Neural progenitor cell (in vitro differentiated cells): ENCODE measurements at places on chromosomes 12 and 14.

GRCh38 chr12:119728444-119728745 lies 60.5 kb downstream of the PRKAB1 start:
- H3K4me3 ChIP-seq, result no peak overlapping the region
- H3K27me3 ChIP-seq, result no peaks in the 10 kb centered on the region
- DNase-seq, result no peak
- H3K4me1 ChIP-seq, result no peaks in the 10 kb centered on the region

- H3K4me1 ChIP-seq, result no peaks in the 10 kb centered on the region
- no peaks in the 10 kb centered on the region for H3K27me3 ChIP-seq
- H3K36me3 ChIP-seq, result no peaks in the 10 kb centered on the region
These were observed 53.7 kb upstream of the PELI2 start for GRCh38 chr14:56064513-56064912.

DNA sequence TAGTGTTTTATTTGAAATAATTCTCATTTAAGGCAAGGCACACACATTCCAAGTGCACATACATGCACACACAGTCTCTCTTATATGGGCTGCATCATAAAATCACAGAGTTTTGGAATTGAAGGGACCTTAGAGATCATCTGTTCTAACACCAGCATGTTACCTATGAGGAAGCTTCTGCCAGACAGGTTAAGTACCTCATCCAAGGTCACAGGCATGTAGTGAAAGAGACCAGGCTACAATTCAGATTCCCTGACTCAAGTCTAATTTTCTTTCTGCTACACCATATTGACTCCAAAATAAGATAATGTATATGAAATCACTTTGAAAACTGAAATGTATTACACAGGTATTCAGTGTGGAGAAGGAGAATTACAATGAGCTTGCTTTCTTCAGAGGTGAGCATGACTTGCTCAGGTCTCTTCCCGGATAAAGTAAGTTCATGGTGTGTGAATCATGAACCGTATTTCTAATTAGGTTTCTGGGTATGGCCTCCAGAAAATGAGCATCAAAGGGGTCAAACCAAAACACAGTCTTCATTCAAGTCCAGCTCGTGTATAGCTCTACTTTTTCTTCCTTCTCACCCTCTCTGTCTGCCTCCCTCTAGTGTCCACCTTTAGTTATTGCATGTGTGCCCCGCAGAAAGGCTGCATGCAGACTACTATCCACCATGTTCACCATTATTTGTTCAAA lies 411.9 kb downstream of the FUT8 start:
- no peaks in the 10 kb centered on the region for H3K36me3 ChIP-seq
- H3K4me1 ChIP-seq, result peaks cover 43% of the 10 kb centered on the region
- no peak overlapping the region for H3K4me3 ChIP-seq
- peak; percentile 79 for DNase-seq

DNA sequence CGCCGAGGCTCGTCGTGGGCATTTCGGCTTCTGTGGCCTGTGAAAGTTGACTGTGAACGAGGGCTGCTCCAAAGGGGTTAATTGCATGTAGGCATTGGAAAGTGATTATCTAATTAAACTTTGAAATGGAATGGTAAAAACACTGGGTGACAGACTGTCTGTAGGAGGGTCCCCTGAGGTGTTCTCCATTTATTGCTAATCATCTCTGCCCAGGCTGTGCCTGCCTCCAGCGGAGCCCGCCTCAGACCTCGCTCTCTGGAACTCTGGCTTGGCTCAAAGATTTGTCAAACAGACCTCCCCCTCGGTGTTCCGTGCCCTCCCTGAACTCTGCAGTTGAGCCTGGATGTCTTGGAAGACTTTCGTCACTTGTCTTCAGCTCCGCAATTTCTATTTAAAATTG lies 50.2 kb upstream of the VRK1 start:
- H3K4me3 ChIP-seq, result no peak overlapping the region
- no peaks in the 10 kb centered on the region for H3K36me3 ChIP-seq
- H3K4me1 ChIP-seq, result no peaks in the 10 kb centered on the region
- DNase-seq, result no peak

DNA sequence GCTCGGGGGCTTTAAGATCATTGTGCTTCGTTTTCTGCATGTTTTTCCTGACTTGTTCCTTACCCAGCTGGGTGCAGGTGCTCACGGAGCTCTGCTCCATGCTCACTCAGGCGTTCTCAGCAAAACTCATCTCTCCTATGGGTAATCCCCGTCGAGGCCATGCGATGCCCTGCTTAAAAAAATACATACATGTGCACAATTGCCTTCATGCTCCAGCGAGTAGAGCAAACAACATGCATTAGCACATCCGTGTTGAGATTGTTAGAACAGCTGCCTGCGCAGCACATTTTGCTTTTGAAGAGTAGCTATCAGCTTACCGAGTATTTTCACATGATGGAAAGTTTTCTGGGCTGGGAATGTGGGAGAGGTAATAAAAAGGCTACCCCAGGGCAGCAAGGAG lies 16.2 kb downstream of the AACS start:
- no peaks in the 10 kb centered on the region for H3K4me1 ChIP-seq
- no peak for DNase-seq
- no peaks in the 10 kb centered on the region for H3K27me3 ChIP-seq
- H3K36me3 ChIP-seq, result no peaks in the 10 kb centered on the region
- H3K4me3 ChIP-seq, result no peak overlapping the region

GRCh38 chr12:105907982-105908381 lies 230.8 kb downstream of the NUAK1 start:
- H3K27me3 ChIP-seq, result no peaks in the 10 kb centered on the region
- no peaks in the 10 kb centered on the region for H3K4me1 ChIP-seq
- DNase-seq, result no peak

DNA sequence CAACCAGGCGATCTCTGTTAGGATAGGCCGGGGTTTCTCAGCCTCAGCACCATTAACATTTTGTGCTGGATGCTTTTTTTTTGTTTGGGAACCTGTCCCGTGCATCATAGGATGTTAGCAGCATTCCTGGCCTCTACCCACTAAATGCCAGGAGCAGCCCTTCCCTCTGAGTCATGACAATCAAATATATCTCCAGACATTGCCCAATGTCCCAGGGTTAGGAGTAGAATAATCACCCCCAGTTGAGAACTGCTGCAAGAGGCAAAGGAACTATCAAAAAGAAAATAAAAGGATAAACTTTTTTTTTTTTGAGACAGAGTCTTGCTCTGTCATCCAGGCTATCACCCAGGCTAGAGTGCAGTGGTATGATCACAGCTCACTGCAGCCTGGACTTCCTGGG lies 76.0 kb downstream of the ACACB start:
- no peaks in the 10 kb centered on the region for H3K36me3 ChIP-seq
- H3K27me3 ChIP-seq, result no peaks in the 10 kb centered on the region

DNA sequence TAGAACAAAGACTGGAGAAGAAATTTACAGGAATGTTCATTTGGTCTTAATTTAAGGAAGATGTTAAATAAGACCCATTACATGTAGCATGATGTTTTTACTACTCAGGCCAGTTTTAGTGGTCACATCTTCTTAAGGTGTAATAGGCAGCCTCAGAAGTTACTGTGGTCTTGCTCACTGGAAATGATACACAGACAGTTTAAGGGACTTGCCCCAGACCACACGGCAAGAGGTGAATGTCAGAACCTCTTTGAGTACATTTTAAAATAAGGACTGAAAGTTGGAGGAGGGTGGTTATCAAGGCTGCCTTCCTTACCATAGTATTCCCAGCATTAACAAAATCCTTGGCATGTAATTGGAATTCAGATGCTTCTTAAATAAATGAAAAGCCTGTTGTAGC lies 37.9 kb downstream of the LRRK2 start:
- DNase-seq, result no peak
- H3K27ac ChIP-seq, result no peak overlapping the region
- no peak overlapping the region for H3K4me3 ChIP-seq
- no peaks in the 10 kb centered on the region for H3K36me3 ChIP-seq

DNA sequence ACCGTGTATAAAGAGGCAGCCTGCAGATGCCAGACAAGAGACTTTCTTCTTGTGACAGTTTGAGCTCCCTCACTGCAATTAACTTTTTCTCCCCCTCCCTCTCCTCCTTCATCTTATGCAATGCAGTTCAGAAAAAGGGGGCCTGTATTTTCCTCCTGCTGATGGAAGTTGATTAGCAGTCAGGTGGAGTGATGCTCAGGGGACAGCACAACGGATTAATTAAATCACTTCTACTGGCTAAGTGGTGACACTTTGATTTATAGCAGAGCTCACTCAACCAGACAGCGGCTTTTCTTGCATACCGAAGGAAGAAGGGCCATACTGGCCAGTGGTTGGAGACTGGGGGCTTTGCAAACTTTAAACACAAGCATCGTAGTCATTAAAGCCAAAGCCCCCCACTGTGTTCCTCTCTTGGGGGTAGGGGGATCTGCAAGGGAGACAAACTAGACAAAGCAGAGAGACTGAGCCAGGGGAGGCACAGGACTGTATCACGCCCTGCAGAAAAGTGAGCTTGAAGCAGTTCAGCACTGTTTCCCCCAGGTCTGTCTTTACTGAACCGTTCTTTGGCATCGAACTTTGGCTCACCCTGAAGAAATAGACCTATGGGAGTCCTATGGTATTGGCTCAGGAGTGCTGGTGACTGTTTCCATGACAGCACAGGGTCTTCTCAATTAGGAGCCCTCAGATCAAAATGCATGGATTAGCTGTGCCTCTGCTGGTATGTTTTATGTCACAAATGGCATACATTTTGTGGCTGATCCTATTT lies 47.7 kb downstream of the SPRING1 start:
- H3K27ac ChIP-seq, result no peak overlapping the region

DNA sequence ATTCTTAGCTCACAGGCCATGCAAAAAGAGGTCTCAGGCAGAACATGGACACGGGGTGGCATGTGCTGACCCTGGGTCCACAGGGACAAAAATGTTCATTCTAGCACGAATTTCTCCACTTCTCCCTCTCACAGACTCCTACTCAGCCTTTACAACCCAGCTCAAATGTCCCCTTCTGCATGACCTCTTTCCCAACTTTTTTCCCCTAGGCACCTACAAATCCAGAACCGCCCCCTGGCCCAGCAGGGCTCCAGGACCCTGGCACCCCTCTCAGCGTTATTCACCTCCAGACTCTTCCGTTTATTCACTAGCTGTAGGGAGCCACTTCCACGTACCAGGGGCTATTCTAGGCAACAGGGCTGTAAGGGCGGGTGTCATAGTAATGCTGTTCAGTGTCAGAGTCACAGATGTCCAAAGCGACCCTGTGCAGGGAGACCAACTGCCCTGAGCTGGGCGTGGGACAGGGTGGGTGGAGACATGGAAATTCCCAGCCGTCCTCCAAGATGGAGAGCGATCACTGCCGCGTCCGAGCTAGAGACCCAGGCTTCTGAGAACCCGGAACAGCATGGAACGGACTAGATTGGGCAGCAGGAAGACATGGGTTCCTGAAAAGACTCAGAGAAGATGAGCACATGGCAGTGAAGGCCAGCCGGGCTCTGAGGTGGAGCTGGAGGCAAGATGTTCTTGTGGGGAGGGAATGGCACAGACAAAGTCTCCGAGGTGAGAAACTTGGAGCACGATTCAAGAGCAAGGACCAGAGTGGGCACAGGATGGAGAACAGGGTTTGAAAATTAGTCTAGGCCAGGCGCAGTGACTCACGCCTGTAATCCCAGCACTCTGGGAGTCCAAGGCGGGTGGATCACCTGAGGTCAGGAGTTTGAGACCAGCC lies 274.9 kb upstream of the RTL1 start:
- H3K36me3 ChIP-seq, result no peaks in the 10 kb centered on the region
- no peak overlapping the region for H3K4me3 ChIP-seq
- DNase-seq, result no peak
- H3K27me3 ChIP-seq, result no peaks in the 10 kb centered on the region
- peaks cover 1% of the 10 kb centered on the region for H3K4me1 ChIP-seq

DNA sequence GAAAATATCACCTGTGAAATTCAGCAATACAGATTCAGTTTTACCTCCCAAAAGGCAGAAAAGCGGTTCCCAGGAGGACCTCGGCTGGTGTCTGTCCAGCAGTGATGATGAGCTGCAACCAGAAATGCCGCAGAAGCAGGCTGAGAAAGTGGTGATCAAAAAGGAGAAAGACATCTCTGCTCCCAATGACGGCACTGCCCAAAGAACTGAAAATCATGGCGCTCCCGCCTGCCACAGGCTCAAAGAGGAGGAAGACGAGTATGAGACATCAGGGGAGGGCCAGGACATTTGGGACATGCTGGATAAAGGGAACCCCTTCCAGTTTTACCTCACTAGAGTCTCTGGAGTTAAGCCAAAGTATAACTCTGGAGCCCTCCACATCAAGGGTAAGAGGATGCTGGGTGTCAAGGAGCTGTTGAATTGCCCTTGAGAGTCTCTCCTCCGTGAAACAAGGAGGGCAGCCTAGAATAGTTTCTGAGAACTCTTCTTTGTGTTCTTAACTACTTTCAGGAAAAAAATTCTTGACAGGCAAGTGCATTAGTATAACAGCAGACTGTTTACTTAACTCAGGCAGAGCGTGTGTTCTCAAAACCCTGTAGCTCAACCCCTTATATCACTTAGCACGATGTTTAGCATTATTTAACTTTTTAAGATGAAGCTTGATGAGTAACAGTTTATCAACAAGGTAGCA lies 7.7 kb downstream of the TDP1 start:
- no peak overlapping the region for H3K4me3 ChIP-seq
- DNase-seq, result no peak
- H3K27me3 ChIP-seq, result no peaks in the 10 kb centered on the region
- H3K4me1 ChIP-seq, result peaks cover 10% of the 10 kb centered on the region
